Esophagus mucosa (tissue), 1 donor: ENCODE measurements at places on chromosomes 3 and 15. TPM values are rescaled to one million over a fixed set of nuclear protein-coding genes. Genes with fewer than 3 reads are reported as not detected.

The EPHB3 gene
- total RNA-seq: 44.7 TPM

The MYO5C gene
- total RNA-seq: 19.7 TPM

The PSTPIP1 gene
- total RNA-seq: 1.3 TPM

The RETNLB gene
- total RNA-seq: not detected

The PP2D1 gene
- not detected for total RNA-seq

The MASP1 gene
- total RNA-seq: 1.6 TPM

The LEKR1 gene
- total RNA-seq: 1.2 TPM

The ARGFX gene
- not detected for total RNA-seq

The IL17RE gene
- 12.9 TPM for total RNA-seq

The NUP210 gene
- 14.9 TPM for total RNA-seq

The AHSG gene
- total RNA-seq: not detected

The TEX55 gene
- total RNA-seq: not detected

The FAM107A gene
- total RNA-seq: 4.1 TPM

DNA sequence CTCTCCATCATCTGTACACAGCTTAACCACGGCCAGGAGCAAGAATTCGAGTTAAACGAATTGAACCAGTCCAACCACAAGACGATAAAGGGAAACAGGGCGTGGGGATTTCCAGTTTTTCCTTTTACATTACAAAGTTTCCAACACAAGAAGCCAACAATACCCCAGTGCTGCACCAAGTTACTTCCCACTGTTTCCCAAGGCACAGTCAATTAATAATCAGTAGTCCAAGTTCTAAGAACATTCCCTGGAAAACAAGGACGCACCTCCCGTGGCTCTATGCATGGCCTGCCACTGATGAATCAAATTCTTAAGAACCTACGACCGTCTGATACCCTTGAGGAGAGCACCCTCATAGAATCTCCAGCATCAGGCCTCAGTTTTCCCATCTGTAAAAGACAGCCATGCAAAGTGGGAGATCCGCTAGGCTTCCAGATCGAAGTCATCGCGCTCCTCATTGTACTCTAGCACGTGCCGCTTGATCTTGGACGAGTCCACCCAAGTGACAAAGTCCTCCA is 774 bp downstream of the IMP3 start:
- ATAC-seq: peak; percentile 9

- ATAC-seq: no peak
Measured at GRCh38 chr3:29202378-29202777, 78.5 kb upstream of the RBMS3 start.

DNA sequence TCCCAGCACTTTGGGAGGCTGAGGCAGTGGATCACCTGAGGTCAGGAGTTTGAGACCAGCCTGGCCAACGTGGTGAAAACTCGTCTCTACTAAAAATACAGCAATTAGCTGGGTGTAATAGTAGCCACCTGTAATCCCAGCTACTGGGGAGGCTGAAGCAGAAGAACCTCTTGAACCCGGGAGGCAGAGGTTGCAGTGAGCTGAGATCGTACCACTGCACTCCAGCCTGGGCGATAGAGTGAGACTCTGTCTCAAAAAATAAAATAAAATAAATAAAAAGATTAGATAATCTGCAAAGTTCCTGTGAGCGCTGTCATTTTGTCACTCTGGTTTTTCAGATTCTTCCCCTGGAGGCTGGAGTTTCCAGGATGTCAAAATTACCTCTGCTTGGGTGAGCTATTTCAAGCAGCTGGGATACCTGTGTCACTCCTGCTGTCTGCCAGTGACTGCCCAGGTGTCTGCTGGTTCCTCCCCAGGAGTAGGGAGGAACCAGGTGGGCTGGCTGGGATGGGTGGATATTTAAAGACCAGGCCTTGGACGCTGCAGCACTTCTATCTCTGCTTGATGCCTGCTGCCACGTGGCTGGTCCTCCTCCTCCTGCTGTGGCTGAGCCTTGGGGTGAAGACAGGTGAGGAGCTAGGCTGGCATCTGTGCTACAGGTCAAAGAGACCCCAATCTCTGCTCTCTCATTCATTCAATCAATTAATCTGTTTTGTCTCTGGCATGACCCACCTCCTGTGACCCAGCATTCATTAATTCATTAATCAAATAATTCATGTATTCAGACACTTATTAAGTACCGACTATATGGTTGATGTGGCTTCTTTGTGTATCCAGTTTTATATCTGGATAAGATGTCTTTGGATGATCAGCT is 19.5 kb upstream of the MUC20 start:
- ATAC-seq: peak; percentile 7

DNA sequence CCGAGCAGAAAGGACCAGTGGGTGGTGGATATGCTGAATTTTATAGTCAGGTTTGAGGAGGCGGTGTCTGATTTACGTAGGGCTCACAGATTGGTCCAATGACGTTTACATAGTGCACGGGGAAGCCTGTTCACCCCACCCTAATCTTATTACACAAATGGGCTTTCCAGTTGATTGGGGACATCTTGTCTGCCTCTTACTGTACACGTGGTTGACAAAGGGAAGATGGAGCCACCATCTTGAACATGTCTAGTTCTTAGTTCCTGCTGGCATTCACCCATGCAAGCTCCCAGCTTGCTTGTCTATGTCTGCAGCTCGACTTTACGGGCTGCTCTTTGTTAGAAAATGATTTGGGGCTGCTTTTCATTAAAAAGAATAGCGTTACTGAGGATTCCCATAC is 332.0 kb upstream of the SLCO3A1 start:
- ATAC-seq: no peak

DNA sequence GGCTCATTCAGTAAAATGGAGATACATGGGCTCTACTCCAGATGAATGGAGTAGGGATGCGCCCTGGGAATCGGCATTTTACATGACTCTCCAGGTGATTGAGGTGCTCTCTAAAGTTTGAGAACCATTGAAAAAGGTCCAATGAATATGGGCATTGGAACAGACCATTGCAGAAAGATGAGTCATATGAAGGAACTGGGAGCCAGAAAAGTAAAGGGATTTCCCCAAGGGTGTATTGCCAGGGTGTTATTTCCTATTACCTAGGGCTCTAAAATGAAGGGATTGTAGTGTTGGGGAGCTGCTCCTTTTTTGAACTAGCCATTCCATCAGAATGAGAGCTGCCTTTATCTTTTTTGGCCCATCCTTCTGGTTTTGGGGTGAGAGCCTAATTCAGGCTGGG is 21.7 kb downstream of the CLDN11 start:
- ATAC-seq: peak; percentile 75

- ATAC-seq: no peak
Measured at GRCh38 chr3:159170436-159171003, 368.7 kb downstream of the MFSD1 start.

- peak; percentile 30 for ATAC-seq
Measured at GRCh38 chr3:32392536-32393302, 1.1 kb downstream of the CMTM7 start.

GRCh38 chr3:175070946-175071345 is 211.8 kb downstream of the NAALADL2 start:
- peak; percentile 54 for ATAC-seq

GRCh38 chr3:178263236-178263916 is 272.9 kb upstream of the KCNMB2 start:
- no peak for ATAC-seq

DNA sequence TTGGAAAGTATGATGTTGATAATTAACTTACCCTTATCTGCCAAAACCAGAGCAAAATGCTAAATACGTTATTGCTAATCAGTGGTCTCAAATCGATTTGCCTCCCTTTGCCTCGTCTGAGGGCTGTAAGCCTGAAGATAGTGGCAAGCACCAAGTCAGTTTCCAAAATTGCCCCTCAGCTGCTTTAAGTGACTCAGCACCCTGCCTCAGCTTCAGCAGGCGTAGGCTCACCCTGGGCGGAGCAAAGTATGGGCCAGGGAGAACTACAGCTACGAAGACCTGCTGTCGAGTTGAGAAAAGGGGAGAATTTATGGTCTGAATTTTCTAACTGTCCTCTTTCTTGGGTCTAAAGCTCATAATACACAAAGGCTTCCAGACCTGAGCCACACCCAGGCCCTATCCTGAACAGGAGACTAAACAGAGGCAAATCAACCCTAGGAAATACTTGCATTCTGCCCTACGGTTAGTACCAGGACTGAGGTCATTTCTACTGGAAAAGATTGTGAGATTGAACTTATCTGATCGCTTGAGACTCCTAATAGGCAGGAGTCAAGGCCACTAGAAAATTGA is 59.7 kb downstream of the DCUN1D1 start:
- peak; percentile 27 for ATAC-seq

- peak; percentile 73 for ATAC-seq
Measured at GRCh38 chr3:107981471-107982111, 109.2 kb downstream of the CD47 start.

- ATAC-seq: no peak
Measured at GRCh38 chr3:52193065-52193464, 4.9 kb upstream of the ALAS1 start.

- ATAC-seq: no peak
Measured at GRCh38 chr3:146241523-146242240, 9.2 kb downstream of the PLSCR4 start.

DNA sequence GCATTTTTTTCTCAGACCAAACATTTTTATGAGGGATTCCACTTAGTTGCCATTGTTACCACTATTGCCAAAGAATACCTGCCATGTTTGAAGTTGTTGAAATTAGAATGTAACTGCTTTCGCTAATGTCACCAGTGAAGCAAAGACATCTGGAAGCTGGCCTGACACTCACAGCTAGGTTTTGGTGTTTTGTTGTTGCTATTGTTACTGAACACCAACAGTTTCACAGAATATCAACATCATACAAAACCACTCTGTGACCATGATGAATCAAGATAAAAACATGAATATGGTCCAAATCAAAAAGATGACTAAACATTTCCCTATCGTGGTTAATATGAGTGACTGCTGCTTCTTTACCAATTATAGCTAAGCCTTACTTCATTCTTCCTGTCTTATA is 6.9 kb upstream of the CFAP20DC start:
- ATAC-seq: no peak

GRCh38 chr3:42013691-42014457 is 52.0 kb upstream of the ULK4 start:
- peak; percentile 11 for ATAC-seq

- no peak for ATAC-seq
Measured at GRCh38 chr3:81624756-81625155, 136.7 kb downstream of the GBE1 start.

GRCh38 chr3:149894205-149894604 is 76.5 kb downstream of the PFN2 start:
- no peak for ATAC-seq

GRCh38 chr3:160448845-160449635 is 546 bp downstream of the TRIM59 start:
- peak; percentile 44 for ATAC-seq

DNA sequence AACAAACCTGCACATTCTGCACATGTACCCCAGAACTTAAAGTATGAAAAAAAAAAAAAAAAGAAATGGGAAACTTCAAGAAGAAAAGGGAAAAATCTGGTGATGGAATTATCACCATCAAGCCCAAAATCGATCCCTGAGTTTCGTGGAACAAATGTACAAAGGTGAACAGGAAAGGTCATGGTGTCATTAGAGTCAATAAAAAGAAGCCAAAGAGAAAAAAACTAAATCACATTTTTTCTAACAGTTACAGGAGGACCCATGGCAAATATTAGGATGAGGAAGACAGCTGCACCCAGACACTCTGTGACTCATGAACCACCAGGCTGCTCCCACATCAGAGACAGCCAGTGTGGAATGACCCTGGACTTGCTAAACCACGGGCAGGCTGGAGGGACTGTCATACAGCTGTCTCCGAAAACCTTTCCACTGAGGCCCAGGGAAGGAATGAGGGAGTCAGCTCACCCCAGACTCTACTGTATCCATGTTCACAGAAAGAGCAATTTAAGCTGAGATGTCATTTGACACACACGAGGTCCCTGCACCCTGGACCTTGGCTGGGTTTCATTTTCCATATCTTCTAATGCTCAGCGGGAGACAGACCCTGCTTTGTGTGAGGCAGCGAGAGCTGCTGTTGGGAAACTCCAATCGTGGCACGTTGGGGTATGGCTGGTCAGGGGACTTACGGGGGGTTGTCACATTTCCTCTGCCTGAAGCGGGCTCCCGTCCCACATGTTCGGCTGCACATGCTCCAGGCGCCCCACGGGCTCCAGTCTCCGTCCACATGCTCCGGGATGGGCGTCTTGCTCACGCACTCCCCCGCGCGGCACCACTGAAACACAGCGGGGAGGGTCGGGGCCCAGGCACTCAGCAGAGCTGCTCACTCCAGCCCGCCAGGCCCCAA is 210.2 kb downstream of the ADAMTS17 start:
- no peak for ATAC-seq

GRCh38 chr3:48567090-48567489 is 3.5 kb upstream of the UCN2 start:
- ATAC-seq: no peak
